ENCODE measurements at places on chromosomes 4 and X. TPM values are rescaled to one million over a fixed set of nuclear protein-coding genes. Genes with fewer than 3 reads are reported as not detected.

DNA sequence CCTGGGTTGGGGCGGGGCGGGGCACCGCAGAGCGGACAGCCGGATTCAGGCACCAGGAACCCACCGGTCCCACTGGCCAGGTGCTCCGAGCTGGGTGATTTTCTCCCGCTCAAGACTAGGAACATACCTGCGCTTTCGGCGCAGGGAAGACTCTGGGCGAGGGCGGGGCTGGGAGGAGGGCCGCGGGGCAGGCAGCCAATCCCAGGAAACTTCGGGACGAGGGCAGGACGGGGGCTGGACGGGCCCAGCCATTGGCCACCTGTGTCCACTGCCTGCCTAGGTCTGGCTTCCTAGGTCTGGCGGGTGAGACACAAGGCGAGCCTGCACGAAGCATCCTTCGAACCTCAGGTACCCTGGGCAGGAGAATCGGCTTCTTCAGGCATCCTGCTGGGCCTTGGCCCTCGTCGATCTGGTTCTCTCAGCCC is 274 bp upstream of the ERVMER34-1 start:
- no peak for DNase-seq

DNA sequence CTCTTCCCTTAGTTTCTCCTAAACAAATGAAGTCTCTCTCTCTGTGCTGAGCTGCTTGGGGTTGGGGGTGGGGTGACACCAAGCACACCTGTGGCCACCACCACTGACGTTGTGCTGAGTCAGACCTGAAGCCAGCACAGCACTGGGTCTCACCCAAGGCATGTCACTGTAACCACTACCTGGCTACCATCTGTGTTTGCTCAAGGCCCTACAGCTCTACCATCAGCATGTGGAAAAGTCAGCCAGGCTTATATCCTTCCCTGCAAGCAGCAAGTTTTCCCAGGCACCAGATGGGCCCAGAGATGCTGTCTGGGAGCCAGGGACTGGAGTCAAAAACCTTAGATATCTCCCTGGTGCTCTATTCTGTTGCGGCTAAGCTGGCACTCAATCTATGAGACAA is 6.9 kb downstream of the CXCL10 start:
- DNase-seq, result no peak

GRCh38 chrX:122622795-122623194 is 561.3 kb upstream of the GRIA3 start:
- DNase-seq, result no peak

- no peak for DNase-seq
Observed at GRCh38 chr4:77310931-77311330, 153.9 kb downstream of the CCNG2 start.

Gene HPSE
- total RNA-seq, result 0.90 TPM
